Caudate nucleus (tissue), 63 donors: ENCODE measurements at places on chromosomes 3 and 15.
A peak's percentile ranks its signal among the peaks of the same experiment; 100 is the strongest.

DNA sequence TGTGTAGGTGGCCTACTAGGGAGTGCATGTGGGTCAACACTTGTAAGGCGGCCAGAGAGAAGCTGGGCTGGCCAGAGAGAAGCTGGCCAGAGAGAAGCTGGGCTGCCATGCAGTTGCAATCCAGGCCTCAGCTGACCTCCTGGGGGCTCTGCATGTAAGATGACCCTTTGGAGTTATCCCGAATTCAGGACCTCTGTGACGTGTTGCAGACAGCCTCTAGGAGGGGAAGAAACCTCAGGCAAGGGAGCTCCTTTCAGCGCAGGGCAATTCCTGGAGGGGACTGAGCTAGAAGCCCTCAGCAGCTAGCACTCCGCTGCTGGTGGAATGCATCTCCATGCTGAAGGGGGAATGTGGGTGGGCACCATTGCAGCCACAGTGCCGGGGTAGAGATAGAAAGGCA lies 15.8 kb upstream of the KBTBD12 start:
- no peak for DNase-seq

DNA sequence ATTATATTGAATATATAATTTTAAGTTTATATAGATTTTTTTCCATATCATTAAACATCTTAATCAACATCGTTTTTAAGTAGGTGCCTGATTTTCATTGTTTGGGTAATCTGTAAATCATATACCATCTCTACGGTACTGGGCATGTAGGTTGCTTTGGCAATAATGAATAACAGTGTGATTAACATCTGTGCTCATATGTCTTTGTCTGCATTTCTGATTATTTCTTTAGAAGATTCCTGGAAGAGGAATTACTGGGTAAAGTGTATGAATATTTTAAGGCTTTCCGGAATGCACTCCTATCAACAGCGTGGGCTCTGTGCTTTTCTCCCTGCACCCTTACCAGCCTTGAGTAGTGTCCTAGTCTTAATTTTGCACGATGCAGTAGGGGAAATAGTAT lies 119.8 kb upstream of the LIPC start:
- no peak for DNase-seq

- DNase-seq: no peak
Observed at GRCh38 chr3:40333416-40333815, 23.9 kb downstream of the EIF1B start.

DNA sequence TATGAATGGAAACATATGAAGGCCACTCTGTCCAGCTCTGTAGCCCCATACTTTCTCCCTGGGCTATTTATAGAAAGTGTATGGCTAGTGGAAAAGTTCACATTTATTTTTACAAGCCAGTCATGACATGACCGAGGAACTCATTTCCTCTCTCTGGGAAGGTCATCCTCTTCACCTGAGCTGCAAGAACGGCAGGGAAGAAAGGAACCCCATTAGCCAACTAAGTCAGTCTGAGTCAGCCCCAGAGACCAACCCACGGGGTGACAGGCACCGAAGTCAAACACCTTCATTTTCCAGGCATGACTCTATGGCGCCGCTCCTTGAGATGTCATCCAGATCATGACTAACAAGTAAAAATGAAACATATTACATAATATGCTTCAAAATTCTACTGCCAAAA lies 4.8 kb downstream of the PAQR9 start:
- no peak for DNase-seq

GRCh38 chr3:100968932-100969906 lies 24.0 kb downstream of the ABI3BP start:
- DNase-seq: no peak

- DNase-seq: no peak
Observed at GRCh38 chr3:72847282-72847681, 963 bp downstream of the SHQ1 start.

- no peak for DNase-seq
Observed at GRCh38 chr15:48653913-48654670, 8.6 kb upstream of the FBN1 start.

DNA sequence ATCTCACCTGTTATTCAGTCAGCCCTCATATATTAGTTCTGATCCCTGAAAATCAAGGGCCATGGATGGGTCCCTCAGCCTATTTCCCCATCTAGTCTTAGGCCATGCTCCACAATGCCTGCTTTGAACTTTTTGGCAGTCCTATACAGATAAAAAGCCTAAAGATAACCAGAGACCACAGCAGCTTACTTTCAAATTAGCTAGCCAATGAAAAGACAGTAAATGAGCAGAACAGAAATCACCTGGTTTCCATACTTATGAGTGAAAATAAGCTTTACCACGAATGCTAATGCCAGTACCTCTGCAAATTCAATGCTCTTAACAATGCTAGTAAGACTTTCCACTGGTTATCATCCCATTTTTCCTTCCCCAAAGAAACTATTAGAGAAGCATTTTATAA lies 141.6 kb upstream of the SPRED1 start:
- no peak for DNase-seq

DNA sequence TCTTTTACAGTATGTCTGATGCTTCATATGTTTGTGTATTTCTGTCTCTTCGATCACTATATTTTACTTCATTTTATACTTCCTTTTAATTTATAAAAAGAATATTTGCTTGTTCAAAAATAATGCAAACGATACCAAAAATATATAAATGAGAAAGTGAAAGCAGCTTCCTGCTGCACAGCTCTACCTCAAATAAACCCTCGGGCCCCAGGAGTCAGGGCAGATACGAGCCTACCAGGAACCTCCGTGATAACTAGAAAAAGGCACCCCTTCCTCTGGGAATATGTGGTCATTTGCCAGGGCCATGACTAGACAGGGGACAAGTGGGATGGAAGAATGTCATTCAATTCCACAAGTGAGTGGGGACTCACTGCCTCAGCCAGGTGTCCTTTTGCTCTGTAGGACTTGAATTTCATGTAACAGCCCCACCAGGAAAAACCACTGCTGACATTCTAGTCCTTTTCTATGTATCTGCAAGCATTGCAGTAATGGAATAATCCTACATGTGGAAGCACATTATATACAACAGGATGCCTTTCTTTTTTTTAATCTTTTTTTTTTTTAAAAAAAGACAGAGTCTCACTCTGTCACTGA lies 133.3 kb downstream of the SUCLG2 start:
- DNase-seq: no peak

GRCh38 chr15:72033711-72034110 lies 84.2 kb downstream of the MYO9A start:
- no peak for DNase-seq

GRCh38 chr3:195150181-195151118 lies 120.5 kb downstream of the XXYLT1 start:
- DNase-seq: no peak

DNA sequence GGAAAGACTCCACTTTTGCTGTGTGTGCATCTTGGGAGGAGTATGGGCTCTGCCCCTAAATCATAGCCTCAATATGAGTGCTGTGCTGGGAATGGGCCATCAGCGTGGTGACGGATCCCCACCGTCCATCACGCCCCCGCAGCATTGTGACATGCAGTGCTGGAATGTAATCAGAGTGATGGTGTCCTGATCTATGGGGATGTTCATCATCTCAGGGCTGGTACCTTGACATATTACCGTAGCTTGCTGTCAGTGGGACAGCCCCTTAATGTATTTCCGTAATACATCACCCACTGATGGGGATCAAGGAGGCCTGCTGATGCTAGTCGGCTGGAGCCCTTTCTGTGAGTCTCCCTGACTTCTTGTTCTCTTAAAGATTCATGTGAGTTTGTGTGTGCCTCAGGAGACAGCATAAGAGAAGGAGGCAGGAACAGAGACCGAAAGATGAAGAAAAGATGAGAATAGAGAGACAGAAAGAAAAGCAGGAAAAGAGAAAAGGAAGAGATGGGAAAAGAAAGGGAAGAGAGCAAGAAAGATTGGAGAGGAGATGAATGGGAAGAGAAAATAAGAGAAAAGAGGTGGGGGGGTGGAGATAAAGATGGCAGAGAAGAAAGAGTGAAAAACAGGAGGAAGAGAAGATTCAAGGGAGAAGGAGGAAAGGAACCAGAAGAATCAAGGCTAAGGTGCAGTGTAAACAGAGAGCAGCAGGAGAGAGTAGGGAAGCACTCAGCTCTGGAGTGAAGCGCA lies 183.7 kb downstream of the RPLP1 start:
- no peak for DNase-seq

DNA sequence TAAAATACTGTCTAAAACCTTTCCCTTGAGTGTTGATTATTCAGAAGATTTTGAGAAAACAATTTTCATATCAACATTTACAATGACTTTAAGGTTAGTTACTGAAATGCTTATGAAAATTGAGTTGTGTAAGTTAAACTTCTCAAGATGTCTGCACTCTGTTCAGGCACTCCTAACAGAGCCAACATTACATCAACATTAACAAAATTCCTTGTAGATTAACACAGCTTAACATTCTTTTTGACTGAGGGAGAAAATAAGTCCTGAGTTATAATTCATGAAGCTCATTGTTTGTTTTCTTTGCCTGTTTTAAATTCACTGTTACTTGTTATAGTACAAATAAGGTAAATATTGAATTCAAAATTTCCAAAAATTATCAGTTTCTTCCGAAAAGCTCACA lies 9.0 kb downstream of the ACKR4 start:
- no peak for DNase-seq

- peak; percentile 22 for DNase-seq
Observed at GRCh38 chr3:159988617-159989271, at the start of gene IL12A. IL12A (plus strand) TSS chr3:159988835.

GRCh38 chr3:72232331-72232730 lies 447.4 kb upstream of the PROK2 start:
- DNase-seq: no peak
